ELR (cell line): ENCODE measurements at places on chromosomes 13 and 19.

DNA sequence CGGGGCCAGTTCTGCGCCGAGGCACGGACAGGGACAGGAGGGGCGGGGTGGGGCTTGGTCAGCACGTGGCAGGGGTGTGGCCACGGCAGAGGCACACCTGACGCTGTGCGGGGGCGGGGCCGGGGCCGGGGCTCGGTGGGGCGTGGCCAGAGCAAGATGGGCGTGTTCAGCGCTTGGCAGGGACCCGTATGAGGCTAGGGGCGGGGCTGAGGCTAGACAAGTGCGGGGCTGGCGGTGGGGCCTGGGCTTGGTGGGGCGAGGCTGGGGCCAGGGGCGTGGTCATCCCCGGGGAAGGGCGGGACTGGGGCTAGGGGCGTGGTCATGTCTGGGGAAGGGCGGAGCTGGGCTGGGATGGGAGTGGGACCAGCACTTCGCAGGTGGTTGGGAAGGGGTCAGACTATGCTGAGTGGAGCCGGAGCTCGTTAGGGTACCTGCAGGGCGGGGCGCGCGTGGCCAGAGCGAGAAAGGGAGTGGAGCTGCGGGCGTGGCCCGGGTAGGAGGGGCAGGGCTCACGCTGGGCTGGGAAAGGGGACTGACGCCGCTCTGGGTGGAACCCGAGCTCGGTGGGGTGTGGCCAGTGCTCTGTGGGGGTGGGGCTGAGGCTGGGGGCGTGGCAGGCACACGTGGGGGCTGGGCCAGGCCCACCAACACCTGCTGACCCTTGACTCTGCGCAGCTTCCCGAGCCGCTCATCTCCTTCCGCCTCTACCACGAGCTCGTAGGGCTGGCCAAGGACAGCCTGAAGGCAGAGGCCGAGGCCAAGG lies 12.8 kb downstream of the POLR2E start:
- DNase-seq, result peak; percentile 68

- DNase-seq, result peak; percentile 76
These were observed 62.6 kb downstream of the IER2 start for GRCh38 chr19:13212759-13213330.

- DNase-seq, result no peak
These were observed 94.3 kb downstream of the SACS start for GRCh38 chr13:23339225-23339624.

DNA sequence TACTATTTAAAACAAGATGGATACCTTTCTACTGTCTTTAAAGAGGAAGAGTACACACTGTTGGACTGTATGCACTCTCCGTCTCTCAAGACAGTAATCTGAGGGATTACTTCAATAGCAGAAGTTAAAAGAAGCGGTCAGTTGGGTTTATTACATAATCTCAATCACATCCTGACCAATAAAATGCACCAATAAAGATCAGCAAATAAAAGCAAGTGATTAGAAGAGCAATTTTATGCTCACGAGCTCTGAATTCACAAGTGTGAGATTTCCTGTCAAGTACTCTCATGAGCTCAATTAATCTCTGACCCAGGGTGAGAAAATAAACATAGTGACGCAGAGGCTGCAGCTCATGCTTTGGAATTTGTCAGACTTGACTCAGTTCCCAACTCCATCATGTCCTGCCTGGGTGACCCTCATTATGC lies 12.2 kb downstream of the ABCC4 start:
- peak; percentile 15 for DNase-seq

DNA sequence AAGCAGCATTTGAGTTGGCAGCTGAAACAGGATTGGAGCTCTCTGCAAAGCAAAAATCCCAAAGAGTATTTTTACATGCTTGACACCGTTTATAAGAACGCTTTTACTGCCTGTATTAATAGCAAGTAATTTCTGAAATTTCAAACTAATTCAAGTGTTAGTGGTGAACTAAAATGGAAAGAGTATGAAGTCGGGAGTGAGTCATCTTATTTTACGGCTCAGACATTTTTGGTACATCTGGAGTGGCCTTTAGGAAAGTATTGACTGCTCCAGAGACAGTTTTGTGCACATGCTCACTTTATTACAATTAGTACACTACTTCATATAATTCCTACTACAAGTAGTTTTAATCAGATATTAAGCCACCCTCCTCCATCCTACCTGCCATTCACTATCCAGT lies 167.4 kb downstream of the SLITRK6 start:
- DNase-seq, result peak; percentile 16

GRCh38 chr13:25733001-25733491 lies 318.8 kb downstream of the SHISA2 start:
- DNase-seq, result peak; percentile 76

DNA sequence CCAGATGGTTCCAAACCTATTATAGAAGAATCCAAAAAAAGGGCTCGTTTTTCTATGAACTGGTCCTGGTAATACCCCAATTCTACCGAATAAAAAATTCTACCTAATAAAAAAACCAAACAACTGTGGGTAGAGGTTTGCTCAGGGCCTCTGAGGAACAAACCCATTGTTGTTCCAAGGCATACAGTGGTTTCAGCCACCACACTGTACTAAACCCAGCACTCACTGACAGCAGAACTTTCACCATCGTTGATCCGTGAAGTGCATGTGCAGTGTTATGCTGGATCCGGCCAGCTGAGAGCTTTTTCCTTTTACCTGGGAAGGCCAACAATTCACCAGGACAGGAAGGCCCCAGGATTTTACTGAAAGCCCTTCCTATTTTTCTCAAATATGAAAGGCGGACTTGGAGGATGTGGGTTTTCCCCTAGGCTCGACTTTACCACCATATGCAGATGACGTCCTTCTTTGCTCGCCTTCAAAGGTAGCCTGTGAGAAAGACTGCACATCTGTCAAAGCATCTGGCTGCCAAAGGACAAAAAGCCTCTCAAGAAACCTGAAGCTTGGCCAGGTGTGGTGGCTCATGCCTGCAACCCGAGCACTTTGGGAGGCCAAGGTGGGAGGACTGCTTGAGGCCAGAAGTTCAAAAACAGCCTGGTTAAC lies 7.2 kb upstream of the PABPC3 start:
- DNase-seq, result no peak

DNA sequence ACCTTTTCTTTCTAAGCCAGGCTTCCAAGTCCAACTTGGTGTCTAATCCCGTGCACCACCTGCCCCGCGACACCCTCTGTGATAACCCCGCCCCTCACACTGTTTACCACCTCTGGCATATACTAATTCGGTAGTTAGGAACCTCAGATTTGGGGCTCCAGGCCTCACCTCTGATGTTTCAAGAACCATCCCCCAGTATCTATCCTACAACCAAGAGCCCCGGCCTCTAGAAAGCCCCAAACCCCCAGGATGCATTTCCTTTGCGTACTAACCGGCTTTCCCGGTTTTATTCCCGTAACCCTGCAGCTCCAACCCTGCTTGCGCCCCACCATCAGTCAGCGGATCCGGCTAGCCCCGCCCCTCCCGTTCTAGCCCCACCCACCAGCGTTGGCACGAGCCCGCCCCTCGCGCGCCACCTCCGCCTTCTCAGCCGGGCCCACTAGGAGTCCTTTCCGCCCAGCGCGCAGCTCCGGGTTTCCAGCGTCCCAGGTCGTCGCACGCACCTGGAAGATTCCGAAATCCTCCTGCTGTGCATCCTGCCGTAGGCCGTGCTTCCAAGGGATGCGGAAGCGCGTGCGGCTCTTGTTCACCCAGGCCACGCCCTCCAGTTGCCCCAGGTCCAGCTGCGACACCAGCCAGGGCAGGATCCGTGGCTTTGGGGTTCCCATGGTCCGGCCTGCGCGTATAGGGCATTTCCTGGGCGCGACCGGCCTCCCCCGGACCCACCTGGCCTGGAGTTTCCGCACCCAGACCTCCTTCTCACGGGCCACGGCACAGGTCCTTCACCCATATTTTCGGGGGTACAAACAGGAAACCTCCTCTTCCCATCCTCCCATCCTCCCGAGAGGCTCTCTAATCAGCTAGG lies 1.3 kb downstream of the IRF3 start:
- peak; percentile 86 for DNase-seq

GRCh38 chr13:48950501-48950875 lies 25.2 kb upstream of the FNDC3A start:
- peak; percentile 48 for DNase-seq

DNA sequence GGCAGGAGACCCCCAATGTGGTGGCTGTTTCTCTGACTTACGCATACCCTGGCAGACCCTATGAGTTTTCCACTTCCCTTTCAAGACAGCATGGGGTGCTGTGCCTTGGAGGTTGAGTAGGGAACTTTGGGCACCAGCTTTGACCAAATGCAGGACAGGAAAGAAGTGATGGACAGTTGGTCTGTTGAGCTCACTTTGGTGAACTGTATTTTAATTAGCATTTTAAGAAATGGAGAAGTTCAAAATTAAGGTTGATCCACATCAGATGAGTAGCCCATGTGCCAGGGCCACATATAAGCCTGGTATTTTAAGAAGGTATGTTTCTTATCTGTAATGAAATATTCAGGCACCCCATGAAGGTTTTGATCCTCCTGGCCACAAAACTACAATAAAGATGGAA lies 46.1 kb upstream of the RAP2A start:
- DNase-seq, result no peak

- no peak for DNase-seq
These were observed 833.0 kb downstream of the DACH1 start for GRCh38 chr13:71034018-71034417.

- DNase-seq, result peak; percentile 11
These were observed 7.5 kb downstream of the ELAVL1 start for GRCh38 chr19:7997809-7998480.

GRCh38 chr13:113046883-113047244 lies 58.7 kb upstream of the F7 start:
- DNase-seq, result no peak

GRCh38 chr19:16257509-16258002 lies 59.8 kb downstream of the AP1M1 start:
- no peak for DNase-seq

DNA sequence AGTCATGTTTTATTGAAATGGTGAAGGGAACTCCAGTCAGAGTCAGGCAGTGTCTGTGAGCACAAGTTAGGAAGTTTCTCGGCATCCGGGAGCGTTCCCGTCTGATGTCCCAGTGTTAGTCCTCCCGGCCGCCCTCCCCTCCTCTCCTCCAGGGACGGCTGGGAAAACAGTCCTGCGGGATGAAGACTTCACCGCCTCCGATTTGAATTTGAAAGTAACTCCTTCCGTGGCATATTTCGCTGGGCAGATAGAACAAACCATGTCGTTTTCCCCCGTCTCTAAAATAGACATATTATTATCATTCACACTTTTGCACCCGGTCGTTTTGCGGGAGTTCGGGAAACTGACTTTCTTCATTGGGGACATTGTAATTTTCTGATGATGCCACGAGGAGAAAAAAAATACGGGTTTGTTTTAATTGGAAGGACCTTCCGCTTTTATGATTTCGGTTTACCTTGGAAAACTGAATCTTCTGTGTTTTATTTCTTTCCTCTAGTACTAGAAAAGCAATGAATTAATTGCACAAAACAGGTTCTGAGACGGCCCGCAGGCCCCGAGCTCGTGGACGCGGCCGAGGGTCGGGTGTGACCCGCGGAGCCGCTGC lies 76.6 kb downstream of the ZIC5 start:
- no peak for DNase-seq

DNA sequence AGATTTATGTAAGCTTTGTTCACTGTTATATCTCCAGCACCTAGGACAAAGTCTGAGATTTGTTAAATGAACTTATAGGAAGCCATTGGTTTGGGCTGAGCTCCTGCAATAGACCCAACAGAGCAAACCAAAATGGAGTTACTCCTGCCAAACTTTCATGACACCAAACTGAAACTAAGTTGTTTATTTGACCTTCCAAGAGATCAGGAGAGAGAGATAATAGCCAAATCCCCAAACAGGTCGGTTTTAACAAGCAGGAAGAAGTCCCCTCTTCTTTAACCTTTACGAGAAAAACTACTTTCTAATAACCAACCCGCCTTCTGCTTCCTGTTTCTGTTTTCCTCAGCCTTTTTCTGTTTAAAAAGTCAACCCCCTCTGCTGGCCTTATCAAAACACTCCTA lies 54.9 kb upstream of the ATP12A start:
- no peak for DNase-seq

DNA sequence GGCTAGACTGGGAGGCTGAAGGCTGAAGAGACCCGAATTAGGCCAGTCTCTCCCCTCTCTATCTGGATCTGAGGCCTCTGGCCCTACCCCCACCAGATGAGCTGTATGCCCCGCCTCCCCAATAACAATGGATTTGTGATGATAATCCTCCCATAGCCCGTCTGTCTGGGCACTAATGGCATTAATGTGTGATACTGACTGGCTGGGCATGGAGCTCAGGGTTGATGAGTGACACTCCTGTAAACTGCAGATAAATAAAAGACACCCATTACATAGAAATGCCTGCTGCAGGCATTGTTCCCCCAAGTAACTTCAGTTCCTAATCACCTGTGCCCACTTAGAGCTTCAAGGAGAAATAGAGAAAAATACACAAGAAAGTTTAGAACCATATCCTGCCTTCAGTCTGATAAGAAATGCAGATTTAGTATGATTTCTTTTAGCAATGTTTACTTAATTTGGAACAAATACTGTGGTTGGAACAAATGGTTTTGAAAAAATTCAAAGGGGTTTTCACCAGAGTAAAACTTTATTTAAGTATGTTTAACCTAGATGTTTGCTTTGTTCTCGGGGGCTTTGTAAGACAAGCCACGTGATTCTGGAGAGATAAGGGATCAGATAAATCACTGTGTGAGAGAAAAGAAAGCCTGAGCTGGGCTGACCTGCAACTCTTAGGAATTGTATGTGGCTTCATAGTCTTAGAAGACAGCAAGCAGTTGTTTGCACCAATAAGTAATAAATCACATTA lies 60.3 kb downstream of the TNFRSF19 start:
- DNase-seq, result no peak

DNA sequence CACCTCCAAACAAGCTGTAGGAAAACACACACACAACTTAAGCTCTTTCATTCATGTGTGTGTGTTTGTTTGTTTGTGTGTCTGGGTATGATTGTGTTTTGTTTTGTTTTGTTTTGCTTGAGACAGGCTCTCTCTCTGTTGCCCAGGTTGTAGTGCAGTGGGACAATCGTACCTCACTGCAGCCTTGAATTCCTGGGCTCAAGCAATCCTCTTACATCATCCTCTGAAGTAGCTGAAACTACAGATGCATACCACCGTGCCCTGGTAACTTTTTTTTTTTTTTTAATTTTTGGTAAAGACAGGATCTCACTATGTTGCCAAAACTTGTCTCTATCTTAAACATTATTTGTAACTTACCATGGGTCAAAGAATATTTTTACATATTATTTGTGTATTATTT lies 431.7 kb downstream of the SLITRK1 start:
- DNase-seq, result peak; percentile 40
